Cardiac septum (tissue), 1 donor: ENCODE measurements at places on chromosomes 4 and X. TPM values are rescaled to one million over a fixed set of nuclear protein-coding genes. Genes with fewer than 3 reads are reported as not detected.

DNA sequence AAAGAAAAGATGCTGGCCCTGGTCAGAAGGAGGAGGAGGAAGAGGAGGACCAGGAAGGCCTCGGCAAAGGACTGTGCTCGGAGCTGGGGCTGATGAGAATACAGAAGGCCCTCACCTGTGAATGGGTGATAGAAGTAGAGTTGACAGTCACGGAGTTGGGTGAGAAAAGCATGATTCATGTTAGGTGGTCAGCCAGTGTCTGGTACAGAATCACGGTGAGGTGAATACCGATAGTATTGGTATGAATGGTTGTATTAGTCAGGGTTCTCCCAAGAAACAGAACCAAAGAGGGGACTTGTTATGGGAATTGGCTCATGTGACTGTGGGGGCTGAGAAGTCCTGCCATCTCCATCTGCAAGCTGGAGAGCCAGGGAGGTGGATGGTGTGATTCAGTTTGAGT lies 32.5 kb upstream of the FAM156A start:
- DNase-seq, result no peak

ZAR1 gene
- total RNA-seq, result not detected

DNA sequence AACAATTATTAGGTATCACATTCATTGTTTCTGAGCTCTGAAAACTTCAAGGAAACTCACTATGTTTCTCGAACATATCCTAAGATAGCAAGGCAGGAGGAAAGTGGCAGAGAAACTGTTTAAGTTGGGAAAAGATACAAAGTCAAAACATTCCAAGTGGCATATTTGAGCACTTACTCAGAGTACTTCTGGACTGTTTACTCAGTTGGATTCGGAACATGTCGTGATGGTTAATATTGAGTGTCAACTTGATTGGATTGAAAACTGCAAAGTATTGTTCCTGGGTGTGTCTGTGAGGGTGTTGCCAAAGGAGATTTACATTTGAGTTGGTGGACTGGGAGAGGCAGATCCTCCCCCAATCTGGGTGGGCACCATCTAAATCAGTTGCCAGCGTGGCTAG lies 298.3 kb downstream of the IL1RAPL2 start:
- DNase-seq, result no peak

DNA sequence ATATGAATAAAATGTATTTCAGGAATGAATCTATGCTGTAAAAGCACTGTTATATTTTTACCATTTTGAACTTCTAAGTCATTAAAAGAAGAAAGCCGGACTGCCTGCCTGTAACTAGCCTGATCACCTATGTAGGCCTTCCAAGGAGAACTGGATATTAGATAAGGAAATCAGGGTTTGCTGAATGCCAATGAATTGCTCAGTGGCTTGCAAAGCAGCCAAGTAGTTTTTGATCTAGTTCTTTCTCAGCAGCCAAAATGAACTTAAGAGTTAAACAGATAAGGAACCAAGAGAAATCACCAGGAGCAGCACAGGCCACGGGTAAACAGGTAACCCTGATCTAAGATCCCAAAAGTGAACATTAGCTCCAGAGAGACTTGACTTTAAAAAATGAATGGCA lies 3.3 kb downstream of the ANXA5 start:
- no peak for DNase-seq

DNA sequence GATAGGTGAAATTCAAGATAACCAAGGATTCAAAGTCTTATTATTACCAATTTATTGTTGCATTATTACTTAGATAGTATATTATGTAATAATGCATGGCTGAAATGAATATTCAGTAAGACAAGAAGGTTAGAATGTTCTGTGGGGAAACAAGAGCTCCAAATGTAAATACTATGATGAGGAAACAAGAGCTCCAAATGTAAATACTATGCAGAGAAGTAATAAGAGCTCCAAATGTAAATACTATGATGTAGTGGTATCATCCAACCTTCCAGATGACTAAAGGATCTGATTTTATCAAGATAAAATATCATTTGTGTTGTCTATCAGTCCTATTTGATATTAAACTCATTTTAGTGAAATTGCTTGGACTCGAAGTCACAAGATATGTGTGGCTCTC lies 82.2 kb upstream of the PCDH18 start:
- DNase-seq, result no peak

- DNase-seq, result no peak
Observed at GRCh38 chrX:129523079-129523911, at the start of gene SMARCA1. Gene SMARCA1, minus strand, starts transcription at chrX:129523490. Its CDS starts 120 bp downstream, at chrX:129523370.

DNA sequence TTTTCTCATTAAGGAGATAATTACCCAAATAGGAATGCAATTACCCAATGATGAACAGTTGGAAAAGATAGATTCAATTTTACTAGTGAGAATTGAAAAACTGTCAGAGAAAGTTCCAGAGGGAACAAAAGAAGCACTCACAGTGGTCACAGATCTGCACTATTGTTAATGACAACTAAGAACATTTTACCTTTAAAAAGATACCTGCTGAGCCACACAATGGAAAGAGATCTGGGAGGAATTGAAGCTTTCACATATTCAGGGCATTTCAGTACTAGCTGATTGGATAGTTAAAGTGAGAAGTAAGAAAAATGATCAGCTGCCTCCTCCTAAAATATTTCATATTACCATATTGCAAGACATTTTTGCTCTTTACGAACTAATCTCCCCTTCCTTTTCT lies 1822.2 kb downstream of the STIM2 start:
- no peak for DNase-seq

DNA sequence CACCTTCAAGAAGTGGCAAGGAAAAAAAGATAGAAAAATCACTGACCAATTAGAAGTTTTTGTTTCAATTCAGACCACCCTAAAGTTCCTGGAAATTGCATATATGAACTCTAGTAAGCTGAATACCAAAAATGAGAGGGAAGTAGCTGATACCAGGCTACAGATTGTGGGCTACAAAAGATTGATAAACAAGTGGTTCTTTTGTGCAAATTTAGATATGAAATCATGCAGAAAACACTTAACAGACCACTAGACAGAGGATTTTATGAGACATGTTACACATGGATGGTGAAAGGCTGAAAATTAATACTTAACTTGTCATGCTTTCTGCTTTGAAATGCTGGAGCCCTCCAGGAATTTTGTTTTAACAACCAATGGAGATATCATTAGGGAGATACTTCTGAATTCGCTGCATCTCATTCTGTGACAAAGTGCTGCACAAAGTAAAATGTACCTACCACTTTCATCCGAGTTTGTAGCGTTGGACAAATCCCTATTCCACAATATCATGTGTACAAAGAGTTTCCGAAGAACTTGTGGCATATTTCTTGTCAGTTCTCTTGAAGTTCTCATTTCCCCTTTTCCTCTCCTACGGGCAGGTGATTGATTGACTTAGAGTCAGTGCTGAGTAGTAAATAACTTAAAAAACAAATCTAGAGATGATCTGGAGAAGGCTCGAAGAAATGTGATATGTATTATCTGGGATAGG lies 235.0 kb downstream of the PALLD start:
- DNase-seq, result no peak
